ENCODE measurements at places on chromosomes 6 and 20.

DNA sequence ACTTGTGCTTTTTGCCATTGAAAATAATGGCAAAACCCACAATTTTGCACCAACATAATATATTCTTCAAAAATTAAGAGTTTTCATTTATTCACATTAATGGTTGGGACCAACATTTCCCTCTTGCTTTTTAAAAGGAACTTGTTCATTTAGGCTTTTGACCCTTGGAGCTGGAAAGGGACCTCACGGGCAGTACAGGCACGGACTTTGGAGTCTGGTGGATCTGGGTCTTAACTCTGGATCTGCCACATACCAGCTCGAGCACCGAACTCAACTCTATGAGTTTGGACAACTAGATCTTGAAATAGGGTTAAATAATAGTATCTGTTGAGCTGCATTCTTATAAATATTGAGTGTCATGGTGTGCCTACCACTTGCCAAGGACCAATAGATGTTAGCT is 37.2 kb downstream of the AFDN start:
- no peak for DNase-seq

DNA sequence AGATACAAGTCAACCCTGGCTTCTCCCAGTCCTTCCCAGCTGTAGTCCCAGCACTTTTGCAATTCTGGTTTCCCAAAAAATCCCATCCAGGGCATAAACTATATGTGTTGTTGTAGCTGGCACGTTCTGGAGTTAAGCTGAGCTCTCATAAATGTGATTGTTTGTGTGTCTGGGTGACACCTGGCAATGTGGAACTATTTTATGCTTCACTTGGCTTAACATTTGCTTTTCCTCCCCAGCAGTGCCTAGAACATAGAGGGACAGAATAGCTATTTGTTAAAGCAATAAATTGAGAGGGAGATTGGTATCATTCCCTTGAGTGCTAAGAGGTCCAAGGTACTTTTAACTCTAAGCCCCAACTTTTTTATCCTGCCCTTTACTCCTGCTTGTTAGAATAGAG is 575.9 kb upstream of the NOX3 start:
- DNase-seq = no peak

DNA sequence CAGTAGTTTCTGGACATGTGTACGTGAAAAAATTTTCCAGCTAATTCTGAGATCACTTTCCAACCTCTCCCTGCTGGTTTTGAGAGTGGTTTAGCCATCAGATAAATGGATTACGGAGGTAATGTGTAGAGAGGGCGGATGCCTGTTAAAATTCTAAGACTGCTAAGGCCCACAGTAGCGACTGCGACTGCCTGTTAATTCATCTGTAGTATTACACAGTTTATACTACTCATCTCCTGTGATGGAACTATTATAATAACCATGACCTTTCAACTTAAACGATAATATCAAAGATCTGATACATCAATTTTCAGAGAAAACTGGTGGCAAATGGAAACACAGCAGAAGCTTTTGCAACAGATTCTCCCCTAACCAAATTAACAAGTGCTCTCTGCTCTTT is 102.3 kb downstream of the IRF4 start:
- no peak for DNase-seq

DNA sequence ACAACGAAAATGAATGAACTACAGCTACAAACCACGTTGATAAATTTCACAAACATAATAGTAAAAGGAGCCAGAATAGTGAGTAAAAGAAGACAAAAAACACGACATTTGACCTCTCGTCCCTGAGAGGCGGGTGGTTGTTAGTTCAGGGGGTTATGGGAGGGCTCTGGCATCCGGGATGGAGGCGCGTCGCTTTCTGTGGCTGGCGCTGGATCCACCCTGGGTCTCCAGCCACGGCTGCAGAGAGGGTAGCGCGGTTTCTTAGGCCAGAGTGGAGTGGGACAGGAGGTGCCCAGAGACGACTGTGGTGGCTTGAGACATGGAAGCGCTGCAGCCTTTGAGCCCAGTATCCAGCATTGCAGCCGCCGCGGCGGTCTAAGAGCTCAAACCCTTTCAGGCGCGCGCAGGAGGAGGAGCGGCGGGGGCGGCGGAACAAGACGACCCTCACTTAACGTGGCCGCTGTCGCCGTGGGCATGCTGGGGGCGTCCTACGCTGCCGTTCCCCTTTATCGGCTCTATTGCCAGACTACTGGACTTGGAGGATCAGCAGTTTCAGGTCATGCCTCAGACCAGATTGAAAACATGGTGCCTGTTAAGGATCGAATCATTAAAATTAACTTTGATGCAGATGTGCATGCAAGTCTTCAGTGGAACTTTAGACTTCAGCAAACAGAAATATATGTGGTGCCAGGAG is 3.7 kb upstream of the ZSCAN23 start:
- no peak for DNase-seq

DNA sequence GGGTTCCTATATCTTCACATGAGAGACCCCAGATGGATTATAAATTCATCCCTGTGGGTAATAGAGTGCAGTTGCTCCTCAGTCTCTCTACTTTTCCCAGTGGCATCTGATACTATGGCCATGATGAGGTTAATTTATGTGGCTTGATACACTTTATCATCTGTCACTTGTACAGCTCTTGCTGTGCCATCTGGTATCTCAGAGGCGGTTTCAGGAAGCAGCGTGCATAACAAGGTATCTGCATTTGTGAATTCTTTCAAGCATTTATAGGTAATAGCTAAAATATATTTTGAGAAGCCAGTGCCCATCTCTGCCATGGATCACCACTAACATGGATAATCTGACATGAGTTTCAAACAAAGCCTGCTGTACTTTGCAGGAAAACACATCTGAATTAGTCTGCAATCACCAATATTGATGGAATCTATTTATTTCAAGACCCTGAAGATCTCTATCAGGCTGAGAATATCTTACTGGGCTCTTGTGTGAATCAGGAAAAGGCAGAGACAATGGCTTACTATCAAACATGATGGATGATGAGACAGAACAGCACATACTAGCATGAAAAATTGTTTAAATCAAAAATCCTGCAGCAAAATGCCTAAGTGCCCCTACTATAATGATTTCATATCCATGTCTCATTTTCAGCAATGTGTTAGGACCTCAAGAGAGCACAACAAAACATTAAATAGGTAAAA is 548.7 kb upstream of the MAP3K7 start:
- DNase-seq = no peak

- no peak for DNase-seq
Observed at GRCh38 chr6:37623666-37624065, 74.0 kb downstream of the MDGA1 start.

DNA sequence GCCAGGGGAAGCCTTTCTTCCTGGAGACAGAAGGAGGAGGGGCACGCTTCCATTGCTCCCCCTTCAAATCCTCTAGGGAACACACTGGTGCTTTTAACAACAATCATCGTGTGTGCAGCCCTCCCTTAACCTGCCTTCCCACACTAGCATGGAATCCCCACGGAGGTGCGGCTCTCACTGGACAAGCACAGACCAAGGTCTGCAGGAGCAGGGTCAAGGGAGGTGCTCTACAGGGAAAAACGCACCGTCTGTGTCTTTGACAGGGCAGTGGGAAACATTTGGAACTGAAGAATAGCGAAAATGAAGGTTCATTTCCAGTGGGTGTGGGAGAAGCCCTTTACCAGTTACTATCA is 527.1 kb downstream of the QKI start:
- DNase-seq = no peak

DNA sequence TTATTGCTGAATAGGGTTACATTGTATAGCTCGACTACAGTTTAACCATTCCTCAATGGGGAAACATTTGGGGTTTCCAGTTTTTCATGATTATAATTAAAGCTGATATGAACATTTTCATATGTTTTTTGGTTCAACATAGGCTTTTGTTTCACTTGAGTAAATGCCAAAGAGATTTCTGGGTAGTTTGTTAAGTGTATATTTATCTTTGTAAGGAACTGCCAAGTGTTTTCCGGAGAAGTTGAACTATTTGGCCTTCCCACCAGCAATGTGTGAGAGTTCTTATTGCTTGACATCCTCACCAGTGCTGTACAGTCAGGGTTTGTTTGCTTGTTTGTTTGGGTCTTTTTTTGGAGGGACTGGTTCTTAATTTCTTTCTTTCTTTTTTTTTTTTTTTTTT is 83.7 kb upstream of the RALY start:
- DNase-seq = no peak

DNA sequence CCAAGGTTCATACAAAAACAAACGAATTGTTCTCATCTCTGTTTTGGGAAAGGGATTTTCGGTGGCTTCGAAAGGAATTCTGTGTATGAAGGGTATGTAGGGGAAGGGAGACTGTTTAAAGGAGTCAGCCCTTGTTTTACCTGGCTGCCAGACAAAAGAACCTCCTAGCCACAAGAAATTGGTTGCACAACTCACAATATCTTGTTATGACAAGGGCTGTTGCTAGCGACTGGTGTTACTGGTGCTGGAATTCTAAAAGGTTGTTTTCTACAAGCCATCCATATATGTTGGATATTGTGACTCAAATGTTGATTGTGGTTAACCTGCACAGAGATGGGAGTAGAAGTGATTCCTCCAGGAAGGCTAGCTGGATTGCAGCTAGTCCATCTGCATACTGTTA is 34.6 kb upstream of the CITED2 start:
- no peak for DNase-seq

DNA sequence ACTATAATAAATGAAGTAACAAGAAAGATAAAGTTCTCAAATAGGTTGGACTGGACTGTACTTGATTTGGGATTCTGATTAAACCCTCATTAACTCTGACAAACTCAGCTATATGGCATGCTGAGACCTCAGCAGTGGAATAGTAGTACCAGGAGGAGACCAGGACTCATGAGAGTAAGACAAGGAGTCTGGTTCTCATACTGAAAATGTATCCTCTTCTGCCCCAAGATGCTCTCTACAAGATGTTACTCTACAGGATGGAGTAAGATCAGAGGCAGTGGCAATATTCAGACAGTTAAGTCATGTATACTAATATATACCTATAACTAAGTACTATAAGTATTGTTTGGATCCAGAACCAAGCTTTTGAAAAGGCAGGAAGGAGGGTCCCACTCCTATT is 31.9 kb upstream of the SYNCRIP start:
- DNase-seq = no peak

DNA sequence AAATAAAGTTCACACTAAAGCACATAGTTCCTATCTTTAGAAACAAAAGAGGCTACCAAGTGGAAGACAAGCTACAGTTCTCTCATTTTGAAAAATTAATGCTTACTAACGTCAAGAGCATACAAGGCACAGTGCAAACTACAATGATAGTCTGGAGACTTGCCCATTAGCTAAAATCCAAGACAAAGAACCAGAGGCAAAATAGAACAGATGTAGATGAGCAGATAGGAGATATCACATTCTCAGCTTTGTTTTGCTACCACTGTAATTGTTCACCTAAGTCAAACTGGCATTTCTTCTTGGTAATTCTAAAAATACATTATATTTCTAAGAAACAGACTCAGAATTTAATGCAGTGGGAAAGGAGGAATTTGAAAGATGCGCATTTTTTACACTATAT is 5.2 kb downstream of the TMEM30A start:
- no peak for DNase-seq

GRCh38 chr6:36484736-36485135 is 41.9 kb downstream of the KCTD20 start:
- DNase-seq = no peak

GRCh38 chr20:37375227-37375626 is 29.3 kb downstream of the SRC start:
- peak; percentile 22 for DNase-seq

DNA sequence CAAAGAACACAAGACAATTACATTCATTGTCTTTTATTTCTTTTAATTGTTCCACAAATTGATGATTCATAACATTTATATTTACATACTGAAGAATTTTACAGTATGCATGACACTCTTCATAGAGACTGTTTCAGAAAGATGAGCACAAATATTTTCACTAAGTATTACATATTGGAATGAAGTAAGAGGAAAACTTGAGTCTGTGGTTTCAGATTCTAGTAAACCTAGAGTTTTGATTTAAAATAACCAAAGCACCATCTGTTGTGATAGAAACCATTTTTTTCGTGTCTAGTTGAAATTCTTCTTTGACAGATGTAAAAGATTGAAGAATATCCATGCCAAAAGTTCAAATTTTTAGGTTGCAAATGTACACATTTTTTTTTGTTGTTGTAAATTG is 32.1 kb upstream of the OPN5 start:
- DNase-seq = no peak

GRCh38 chr6:75691012-75691411 is 58.0 kb upstream of the MYO6 start:
- DNase-seq = no peak

GRCh38 chr20:41119614-41120561 is 17.5 kb upstream of the PLCG1 start:
- DNase-seq = no peak

GRCh38 chr6:127436578-127437110 is 22.5 kb downstream of the KIAA0408 start:
- no peak for DNase-seq

DNA sequence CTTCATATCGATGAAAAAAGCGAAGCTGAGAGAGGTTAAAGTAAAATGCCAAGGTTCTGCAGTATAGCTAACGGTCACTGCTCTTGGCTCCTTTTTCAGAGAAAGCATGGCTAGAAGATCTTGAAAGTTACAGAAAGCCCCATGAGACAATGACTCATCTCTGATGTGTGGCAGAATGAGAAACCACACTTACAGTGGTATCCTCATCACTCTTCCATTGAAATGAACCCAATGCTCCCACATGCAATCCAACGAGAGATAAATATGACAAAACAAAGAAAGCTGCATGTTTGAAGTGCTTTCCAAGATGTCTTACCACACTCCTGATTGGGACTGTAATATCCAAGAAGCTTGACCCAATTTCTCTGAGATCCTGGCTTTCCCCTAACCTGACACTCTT is 694.9 kb downstream of the PRKN start:
- DNase-seq = no peak

DNA sequence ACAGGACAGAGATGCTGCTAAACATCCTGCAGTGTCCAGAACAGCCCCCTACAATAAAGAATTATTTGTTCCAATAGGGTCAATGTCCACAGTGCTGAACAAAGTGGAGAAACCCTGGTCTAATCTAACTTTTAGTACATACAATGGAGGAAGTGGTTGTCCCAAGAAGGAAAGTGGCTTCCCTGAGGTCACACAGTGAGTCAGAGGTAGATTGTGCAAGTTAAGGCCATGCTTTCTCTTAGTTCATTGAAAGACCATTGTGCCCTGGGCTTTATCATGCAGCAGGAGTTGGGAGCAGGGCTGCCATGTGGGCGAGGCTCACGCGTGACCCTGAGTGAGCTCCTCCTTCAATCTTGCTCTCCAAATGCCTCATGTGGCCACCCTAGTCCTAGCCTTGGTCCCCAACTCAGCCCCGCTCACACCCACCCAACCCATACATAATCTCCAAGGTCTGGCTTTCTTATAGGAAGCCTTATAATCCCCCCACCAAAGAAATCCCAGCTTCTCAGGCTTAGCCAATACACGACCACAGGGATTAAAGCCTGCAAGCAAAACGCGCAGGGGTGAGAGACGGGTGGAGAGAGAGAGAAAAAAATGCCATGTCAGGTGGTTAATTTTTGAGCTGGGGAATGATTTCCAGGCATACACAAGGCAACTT is 19.9 kb downstream of the SLC13A3 start:
- DNase-seq = no peak

GRCh38 chr20:12882832-12883506 is 125.8 kb upstream of the SPTLC3 start:
- DNase-seq = no peak

Data from posterior vena cava (tissue), 2 donors.